Lung (tissue), 17 donors: ENCODE measurements at places on chromosomes 4 and X. TPM values are rescaled to one million over a fixed set of nuclear protein-coding genes. Genes with fewer than 3 reads are reported as not detected.

Gene ASB12
- total RNA-seq, result not detected

Gene NOX1
- not detected for total RNA-seq

Gene MAB21L2
- total RNA-seq, result 0.09 TPM

Gene FAM149A
- total RNA-seq, result 14.8 TPM

Gene GPM6B
- total RNA-seq, result 13.4 TPM

Gene MEPE
- total RNA-seq, result not detected

Gene DHX15
- 292 TPM for total RNA-seq

Gene RNF128
- 5.2 TPM for total RNA-seq

Gene RAB33A
- total RNA-seq, result 2.0 TPM

Gene NHSL2
- total RNA-seq, result 9.9 TPM

Gene SHROOM4
- total RNA-seq, result 28.0 TPM

Gene HTN1
- total RNA-seq, result not detected

Gene GRID2
- 0.09 TPM for total RNA-seq

Gene PCDH7
- total RNA-seq, result 9.4 TPM

Gene F9
- total RNA-seq, result 0.12 TPM

Gene PDS5A
- total RNA-seq, result 121 TPM

Gene YIPF7
- total RNA-seq, result not detected
